ENCODE measurements at places on chromosomes 6 and 20.

DNA sequence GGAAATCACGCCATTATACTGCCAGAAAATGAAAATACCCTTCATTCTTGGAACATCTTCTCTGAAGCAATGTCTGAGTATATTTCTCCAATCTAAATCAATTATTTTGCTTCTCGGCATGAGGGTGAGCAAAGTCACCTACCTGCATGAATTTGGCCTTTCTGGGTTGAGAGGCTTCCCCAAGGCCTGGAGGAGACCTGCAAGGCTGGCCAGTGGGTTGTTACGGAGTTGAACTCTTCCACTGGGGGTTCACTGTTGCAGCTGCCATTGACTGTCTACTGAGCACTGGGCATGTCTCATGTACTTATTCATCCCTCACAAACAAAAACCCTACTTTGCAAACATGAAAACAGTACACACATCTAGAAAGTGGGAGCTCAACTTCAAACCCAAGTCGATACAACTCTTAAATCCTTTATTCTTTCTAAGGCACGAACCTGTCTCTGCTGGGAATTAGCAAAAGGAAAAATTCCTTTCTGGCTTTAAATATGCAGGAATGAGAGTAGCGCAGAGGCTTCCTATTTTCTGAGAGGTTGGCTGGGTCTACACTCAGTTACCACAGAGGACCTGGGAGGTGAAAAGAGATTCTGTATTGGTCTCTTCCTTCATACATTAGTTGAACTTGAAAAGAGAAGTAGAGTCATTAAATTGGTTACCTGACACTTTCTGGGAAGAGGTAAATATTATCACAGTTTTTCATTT lies 87.6 kb upstream of the SGK1 start:
- peak; percentile 28 for DNase-seq

- no peak for DNase-seq
Measured at GRCh38 chr6:53210811-53211210, 62.2 kb upstream of the GCM1 start.

GRCh38 chr6:151389618-151390275 lies 1.6 kb downstream of the ZBTB2 start:
- no peak for DNase-seq

- no peak for DNase-seq
Measured at GRCh38 chr20:44187772-44188709, 1.1 kb upstream of the JPH2 start.

DNA sequence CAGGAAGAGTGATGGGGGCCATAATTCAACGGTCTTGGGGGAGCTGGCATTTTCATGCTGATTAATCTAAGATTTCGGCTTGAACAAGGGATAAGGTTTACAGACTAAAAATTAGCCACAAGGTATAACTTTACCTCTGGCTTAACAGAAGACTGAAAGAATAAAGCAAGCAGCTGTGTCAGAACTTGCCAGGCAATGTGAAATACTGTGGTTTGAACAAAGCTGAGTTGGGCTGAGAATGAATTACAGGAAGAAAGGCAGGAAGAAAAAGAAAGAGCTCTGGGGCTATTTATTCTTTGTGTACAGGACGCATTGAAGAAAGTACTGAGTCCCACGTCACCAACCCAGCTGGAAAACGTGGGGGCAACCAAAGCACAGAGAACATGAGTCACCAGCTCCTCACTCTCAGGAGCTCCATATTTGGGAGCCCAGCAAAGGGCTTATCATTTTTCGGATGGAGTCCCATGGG lies 121.5 kb upstream of the NEDD9 start:
- no peak for DNase-seq

DNA sequence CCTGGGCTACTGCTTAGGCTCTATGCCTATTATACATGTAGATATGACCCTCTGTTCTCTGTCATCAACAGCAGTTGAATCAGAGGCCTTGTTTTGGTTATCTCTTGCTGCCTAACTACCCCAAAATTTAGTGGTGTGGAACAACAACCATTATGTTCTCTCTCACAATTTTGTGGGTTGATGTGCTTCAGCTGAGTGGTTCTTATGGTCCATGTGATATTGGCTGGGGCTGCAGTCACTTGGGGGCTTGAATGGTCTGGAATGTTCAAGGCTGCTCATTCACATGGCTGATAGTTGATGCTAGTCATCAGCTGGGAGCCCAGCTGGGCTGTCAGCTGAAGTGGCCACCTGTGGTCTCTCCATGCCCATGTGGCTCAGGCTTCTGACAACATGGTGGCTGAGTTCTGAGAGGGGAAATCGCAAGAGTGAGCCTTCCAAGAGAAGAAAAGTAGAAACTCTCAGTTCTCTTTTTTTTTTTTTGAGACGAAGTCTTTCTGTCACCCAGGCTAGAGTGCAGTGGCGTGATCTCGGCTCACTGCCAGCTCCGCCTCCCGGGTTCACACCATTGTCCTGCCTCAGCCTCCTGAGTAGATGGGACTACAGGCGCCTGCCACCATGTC lies 47.8 kb downstream of the SHLD1 start:
- DNase-seq: no peak

GRCh38 chr6:130421585-130421984 lies 55.8 kb downstream of the TMEM200A start:
- no peak for DNase-seq

DNA sequence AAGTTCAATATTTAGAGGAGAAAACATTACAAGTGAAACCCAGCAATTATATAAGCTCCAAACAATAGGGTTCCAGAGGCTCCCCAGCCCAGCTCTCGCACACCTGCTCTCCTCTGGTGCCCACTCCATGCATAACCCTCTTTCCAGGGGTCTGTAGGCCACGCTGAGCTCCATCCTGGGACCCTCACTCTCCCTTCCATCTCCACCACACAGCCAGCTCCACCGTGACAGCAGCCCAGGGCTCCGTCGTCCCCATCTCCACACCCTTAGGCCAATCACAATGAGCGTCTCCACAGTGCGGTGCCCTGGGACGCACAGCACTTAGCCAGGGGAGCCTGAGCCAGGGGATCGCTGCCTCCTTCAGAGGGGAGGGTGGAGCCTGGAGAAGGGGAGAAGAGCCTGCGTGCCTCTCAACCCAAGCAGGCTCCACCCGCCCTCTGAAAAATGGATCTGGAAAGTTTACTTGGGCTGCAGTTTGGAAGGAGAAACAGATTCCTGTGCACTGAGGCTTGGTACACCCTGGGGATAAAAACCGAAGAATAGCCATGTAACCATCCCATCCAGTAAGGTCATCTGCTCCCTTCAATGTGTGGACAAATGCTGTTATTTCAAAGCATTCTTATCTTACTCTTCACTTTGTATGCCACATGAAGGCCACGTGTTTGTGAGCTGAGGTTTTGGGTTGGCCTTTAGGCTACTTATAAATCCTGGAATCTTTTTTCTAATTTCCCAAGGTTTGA lies 72.4 kb upstream of the GGTLC1 start:
- peak; percentile 2 for DNase-seq

GRCh38 chr20:49452011-49452482 lies 30.4 kb downstream of the KCNB1 start:
- no peak for DNase-seq

GRCh38 chr20:8834851-8835250 lies 234.0 kb upstream of the PLCB4 start:
- DNase-seq: no peak

DNA sequence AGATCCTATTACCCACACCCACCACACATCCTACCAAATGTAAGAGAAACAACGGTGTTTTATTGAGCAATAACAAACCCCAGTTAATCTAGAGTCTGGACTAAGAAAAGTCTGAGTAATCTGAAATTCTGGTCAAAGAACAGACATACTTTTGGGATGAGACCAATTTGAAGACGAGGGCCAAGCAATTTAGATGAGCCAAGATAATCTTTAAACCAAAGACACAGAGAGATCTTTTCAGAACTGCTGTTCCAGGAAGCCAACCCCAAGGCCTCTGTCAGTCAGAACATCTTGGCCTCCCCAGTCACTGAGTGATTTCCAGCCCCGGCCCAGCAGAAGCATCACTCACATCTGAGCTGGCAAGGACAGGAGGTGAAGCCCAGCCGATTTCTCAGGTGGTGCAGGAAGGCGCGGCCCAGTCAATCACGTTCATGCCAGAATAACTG lies 118.5 kb upstream of the SYNDIG1 start:
- DNase-seq: no peak

GRCh38 chr6:38554700-38555413 lies 84.9 kb downstream of the BTBD9 start:
- DNase-seq: no peak

- DNase-seq: no peak
Measured at GRCh38 chr6:32937230-32937633, 3.6 kb downstream of the HLA-DMB start.

DNA sequence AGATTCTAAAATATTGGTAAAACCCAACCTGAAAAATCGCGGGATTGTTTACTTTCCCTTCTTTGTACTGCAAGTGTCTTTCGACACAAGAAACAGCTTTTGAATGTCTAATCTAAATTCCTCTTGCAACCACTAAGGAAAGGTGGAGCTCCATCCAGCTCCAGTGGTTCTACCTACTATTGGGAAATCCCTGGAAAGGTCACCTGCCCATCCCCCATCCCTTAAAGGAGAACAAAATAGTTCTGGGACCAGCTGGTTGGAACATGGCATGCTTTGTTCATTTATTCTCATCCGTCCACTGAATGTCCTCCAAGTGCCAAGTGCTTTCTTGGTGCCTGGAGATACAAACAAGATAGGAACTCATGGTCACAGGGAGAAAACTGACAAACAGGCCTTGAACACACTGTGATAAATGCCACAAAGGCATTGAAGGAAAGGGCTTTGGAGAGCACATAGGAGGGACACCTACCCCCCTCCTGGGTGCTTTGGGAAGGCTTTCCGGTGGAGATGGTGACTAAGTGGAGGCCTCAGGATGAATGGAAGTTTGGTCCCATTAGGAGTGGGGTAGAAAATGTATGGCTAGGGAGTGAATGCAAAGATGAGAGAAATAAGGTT lies 2.3 kb upstream of the CITED2 start:
- no peak for DNase-seq

GRCh38 chr6:160121981-160122380 lies 366 bp downstream of the SLC22A1 start:
- no peak for DNase-seq

DNA sequence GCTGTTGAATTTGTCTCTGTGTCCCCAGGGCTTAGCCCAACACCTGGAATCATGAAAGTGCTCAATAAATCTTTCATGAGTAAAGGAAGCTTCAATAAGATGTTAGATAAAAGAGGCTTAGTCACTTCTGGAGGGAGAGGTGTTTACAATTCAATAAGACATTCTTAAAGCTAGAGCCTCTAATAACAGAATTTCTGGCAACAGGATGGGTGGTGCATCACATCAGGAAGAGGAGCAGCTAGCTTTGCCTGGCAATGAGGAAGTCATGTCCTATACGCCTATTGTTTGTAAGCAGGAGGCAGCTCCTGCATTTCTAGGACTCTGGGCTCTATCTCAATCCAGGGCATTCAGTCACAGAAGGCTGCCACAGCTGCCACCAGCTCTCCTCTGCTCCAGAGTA lies 638.5 kb downstream of the EPM2A start:
- no peak for DNase-seq

GRCh38 chr6:7439228-7439627 lies 49.6 kb downstream of the RIOK1 start:
- DNase-seq: no peak

GRCh38 chr20:18839507-18840247 lies 26.1 kb downstream of the SCP2D1 start:
- DNase-seq: no peak

- no peak for DNase-seq
Measured at GRCh38 chr6:5961836-5962235, 44.9 kb downstream of the NRN1 start.

- DNase-seq: no peak
Measured at GRCh38 chr6:155186052-155186658, 77.7 kb upstream of the CLDN20 start.

DNA sequence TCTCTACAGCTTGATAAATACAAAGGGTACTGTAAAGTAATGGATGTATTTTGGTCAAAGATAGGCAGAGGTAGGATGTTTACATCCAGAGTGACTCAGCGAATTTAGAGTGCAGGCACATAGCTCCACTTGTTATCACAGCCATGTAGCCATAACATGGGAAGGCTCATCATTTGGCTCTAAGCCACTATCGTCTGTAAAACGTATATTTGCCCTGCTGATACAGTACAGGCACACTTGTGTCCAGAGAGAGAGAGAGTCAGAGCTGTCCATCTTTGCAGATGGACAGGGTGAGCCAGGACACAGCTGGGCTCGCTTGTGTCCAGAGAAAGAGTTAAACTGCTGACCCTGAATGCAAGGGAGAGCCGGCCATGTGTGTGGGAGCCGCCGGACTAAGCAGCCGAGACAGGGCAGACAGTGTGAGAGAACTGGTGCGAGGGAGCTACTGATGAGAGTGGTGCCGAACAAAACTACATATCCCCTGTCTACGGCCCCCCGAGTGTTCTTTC lies 619.0 kb downstream of the DOK5 start:
- DNase-seq: no peak

GRCh38 chr20:45191926-45192325 lies 14.9 kb upstream of the SEMG1 start:
- no peak for DNase-seq

GRCh38 chr6:2103765-2104523 lies 141.5 kb downstream of the GMDS start:
- no peak for DNase-seq

- no peak for DNase-seq
Measured at GRCh38 chr6:71123051-71123450, 165.6 kb upstream of the OGFRL1 start.

DNA sequence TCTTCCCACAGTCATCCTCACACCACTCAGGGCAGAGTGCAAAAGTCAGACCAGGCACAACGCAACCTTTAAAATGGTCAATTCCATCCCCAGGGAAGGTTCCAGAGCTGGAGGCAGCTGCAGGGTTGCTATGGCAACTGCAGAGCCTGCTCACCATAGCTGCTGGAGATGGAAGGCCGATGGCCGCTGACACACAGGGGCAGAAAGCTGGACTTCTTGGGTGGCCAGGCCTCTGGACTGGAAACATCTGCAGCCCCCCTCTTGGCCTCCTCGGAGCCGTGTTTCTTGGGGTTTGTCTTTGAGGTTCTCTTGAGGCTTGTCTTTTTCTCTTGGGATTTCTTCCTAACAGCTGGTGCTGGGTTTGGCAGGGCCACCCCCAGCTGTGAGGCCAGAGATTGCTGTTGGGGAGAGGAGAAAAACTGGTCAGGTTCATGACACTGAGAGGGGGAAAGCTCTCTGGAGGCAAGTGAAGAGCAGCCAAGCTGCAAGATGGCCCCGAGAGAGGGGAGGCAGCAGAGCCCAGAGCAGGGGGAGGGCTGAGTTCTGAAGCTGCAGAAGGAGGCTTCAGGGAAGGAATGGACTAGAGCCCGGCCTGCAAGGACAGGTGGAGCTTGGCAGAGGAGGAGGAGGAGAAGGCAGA lies 10.2 kb downstream of the BNIP5 start:
- DNase-seq: no peak

DNA sequence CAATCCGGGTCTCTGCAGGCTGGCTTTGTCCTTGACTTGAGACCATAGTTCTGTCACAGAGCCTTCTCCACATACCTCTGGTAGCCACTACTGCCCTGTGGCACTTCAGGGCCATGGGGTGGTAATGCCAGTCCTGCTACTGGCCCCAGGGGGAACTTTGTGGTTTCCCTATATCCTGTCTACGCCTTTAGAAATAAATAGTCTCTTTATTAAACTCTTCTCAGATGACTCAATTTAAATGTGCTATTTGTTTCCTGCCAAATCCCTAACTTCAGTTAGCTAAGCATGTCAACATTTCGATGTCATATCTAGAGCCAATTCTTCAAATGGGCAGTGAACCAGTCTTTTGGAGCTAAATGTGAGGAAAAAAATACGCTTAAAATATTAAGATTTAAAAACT lies 60.1 kb downstream of the SEL1L2 start:
- no peak for DNase-seq
